Hematopoietic multipotent progenitor cell treated with erythropoietin and hydrocortisone succinate and interleukin-3 and kit ligand, for 6 days (in vitro differentiated cells): ENCODE measurements at places on chromosomes 7 and 10.
A peak's percentile ranks its signal among the peaks of the same experiment; 100 is the strongest.

GRCh38 chr10:46077141-46077554 lies 31.1 kb upstream of the MSMB start:
- peak; percentile 80 for DNase-seq

GRCh38 chr7:131370523-131370968 lies 42.9 kb downstream of the MKLN1 start:
- DNase-seq, result peak; percentile 48

GRCh38 chr10:93722550-93722949 lies 20.2 kb upstream of the FRA10AC1 start:
- no peak for DNase-seq

DNA sequence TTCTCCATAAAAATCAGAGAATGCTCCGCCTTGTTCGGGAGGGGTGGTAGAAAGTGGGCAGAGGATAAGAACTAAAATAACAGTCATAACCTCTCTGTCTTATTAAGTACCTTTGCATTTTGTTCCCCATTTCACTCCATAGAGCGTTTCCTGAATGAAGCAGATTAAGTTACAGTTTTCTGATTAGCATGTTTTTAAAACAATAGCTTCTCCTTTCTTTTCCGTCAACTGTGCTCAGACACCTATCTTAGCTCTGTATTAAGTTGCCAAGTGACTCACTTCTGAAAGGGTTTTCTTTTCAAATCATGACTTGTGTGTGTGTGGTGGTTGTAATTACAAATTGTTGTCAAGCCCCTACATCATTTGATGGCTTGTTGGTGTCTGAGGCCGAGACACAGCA lies 1.4 kb downstream of the HABP2 start:
- peak; percentile 6 for DNase-seq

- no peak for DNase-seq
Measured at GRCh38 chr7:1447551-1448244, 11.6 kb downstream of the MICALL2 start.

GRCh38 chr7:32378988-32379387 lies 111.2 kb downstream of the LSM5 start:
- DNase-seq, result no peak

GRCh38 chr10:70804421-70804808 lies 11.3 kb upstream of the SGPL1 start:
- DNase-seq, result no peak

DNA sequence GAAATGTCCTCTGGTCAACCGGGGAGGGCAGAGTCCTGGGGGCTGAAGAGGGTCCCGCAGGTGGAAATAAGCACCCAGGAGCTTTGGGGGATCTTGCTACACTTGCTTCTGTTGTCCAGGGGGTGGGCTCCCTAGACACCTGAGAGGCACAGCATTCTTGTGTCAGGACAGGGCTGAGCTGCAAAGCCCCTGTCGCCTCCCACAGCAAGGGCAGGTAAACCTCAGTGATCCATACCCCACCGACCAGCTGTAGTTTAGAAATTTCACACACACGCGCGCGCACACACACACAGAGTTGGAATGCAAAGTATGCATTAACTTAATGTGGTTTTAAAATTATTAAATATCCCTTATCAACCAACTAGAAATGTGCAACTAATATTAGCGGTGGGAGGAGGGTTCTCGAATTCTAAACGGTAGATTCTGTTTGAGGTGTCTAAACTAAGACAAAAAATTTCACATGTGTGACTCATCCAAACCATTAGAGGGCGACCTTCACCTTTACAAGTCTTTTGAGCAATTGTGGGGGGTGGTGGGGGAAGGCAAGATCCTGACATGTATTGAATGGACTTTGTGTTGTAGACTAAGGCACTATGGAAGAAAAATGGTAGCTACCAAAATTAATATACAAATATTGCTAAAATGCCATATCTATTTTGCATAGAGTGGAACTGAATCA lies 34.3 kb upstream of the PTF1A start:
- peak; percentile 73 for DNase-seq

GRCh38 chr7:143120691-143121405 lies 11.0 kb upstream of the PIP start:
- no peak for DNase-seq

GRCh38 chr7:128098629-128099028 lies 67.4 kb upstream of the LRRC4 start:
- no peak for DNase-seq

DNA sequence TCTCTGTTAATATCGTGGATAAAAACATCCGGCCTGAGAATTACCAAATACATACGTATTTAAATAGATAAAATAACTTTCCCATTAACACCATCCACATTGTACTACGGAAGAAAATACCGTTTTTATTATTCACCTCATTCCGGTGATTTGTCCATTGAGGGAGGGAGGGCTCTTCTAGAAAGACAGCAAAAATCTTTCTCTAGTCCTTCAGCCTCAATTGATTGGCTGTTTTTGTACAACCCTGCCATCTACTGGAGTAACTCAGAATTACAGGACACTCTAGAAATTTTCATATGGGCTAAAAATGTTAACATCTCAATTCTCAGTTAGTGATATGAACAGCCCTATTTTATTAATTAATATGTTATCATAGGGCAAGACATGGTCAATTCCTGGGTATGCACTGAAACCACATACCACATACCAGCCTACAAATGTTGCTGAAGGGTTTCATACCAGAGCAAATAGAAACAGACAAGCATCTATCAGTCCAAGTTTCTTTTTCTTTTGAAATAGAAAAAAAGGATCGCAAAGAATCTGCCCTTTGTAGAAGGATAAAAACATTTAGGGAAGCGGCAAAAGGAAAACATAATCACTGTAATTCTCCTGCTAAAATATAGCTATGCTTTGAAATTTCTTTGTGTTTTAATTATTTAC lies 55.8 kb upstream of the CDCA7L start:
- peak; percentile 70 for DNase-seq

DNA sequence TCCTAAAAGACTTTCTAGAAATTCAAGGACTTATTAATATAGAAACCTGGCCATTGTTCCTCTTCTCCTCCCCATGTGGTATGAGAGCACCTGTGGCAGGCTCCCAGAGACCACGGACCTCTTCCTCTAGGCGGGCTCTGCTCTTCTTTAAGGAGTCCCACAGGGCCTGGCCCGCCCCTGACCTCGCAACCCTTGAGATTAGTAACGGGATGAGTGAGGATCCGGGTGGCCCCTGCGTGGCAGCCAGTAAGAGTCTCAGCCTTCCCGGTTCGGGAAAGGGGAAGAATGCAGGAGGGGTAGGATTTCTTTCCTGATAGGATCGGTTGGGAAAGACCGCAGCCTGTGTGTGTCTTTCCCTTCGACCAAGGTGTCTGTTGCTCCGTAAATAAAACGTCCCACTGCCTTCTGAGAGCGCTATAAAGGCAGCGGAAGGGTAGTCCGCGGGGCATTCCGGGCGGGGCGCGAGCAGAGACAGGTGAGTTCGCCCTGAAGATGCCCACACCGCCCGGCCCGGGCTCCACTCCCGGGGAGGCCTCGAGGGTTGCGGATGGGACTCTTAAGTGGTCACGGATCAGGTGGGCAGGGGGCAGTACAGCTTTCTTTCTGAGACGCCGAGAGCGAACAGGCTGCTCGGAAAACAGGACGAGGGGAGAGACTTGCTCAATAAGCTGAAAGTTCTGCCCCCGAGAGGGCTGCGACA lies at the start of gene SLC26A4:
Gene SLC26A4, plus strand, starts transcription at position 448 of the 700 bp plus-strand sequence. CDS start 814 bp downstream, outside the sequence.
- peak; percentile 23 for DNase-seq

DNA sequence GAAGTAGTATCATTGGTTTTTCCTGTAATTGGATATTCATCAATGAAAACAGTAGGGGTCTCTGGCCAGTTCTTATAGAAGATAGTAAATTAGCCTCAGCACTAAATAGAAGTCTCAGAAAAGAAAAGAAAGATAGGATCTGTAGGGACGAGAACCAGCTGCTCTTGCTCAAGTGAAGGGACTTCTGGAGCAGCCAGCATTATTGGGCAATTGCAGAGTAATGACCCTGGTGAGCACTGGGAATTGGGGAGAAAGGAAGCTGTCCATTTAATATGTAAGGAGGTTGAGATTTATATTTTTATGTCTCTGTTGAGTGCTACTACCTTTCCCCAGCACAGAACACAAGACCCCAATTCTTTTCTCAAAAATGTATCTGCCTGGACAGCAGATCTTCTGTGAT lies 61.2 kb upstream of the WNT16 start:
- DNase-seq, result no peak

GRCh38 chr10:67978749-67979148 lies 94.3 kb downstream of the SIRT1 start:
- DNase-seq, result no peak
